Fibroblast of skin of scalp (primary cell): ENCODE measurements at places on chromosomes 1 and 21.

DNA sequence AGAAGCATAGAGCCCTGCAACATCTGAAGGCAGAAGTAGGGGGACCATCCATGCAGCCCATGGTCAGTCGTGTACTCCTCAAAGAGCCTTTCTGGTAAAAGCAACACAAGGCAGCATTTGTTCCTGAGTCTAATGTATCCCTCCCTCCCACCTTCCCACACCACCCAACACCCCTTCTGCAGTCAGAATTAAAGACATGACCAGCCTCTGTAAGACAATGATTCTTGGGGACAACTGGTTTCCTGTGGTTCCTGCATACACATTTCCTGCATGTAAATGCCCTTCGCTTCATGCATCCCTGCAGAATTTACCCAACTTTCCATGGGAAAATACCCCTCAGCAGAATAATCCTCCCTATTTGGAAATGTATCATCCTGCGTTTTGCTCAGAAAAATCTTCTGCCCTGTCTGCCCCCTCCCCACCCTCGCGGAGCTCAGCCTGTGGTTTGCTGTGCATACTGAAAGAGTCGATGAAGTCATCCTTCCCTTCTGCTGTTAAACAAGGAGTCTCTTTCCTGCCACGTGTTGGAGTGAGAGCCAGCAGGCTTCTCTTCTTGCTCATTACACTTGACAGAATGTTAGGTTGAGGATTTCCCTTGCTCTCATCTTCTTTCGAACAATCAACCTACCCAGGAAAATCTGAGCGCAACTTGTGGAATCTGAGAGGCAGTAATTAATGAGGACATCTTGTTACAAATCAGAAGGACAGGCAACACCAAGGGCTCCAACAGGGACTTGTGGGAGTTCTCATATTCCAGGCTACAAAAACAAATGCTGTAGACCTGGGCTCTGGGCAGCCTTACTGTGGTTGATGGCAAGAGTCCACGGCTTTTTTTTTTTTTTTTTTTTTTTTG is 4.7 kb downstream of the TNN start:
- peak; percentile 94 for DNase-seq

- DNase-seq = no peak
Observed at GRCh38 chr1:156509424-156510034, 9.0 kb upstream of the MEF2D start.

- DNase-seq = no peak
Observed at GRCh38 chr1:31409946-31410858, 2.8 kb upstream of the SERINC2 start.

- no peak for DNase-seq
Observed at GRCh38 chr1:40199126-40199525, 37.9 kb downstream of the RLF start.

DNA sequence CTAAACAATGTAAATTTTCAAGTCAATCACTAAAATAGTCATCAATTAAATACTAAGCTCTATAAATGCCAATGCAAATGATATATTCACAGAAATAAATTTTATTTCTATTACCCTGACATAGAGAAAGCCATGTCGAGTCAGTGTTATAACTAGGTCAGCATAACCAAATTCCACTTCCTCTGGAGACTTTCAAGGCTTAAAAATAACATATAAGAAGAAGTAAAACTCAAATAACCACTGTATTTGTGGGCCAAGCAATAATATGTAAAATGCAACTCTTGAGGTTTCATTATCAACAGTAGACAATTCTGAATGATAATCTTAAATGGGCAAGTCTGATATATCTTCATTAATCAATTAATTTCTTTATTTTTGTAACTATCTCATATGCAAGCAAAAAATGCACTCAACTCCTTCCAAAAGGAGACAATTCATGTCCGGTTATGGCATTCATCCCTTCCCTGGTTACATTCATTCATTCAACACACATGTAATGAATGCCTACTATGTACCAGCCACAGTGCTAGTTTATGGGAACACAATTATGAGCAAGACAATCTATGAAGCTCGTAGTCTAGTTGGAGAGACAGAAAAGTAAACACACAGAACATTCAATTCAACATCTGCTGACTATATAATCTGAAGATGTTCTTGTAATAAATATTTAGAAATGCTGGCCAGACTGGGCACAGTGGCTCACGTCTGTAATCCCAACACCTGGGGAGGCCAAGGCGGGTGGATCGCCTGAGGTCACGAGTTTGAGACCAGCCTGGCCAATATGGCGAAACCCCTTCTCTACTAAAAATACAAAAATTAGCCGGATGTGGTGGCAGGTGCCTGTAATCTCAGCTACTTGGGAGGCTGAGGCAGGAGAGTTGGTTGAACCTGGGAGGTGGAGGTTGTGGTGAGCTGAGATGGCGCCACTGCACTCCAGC is 37.1 kb upstream of the CAP1 start:
- no peak for DNase-seq

- no peak for DNase-seq
Observed at GRCh38 chr1:184392067-184392466, 5.2 kb downstream of the C1orf21 start.

DNA sequence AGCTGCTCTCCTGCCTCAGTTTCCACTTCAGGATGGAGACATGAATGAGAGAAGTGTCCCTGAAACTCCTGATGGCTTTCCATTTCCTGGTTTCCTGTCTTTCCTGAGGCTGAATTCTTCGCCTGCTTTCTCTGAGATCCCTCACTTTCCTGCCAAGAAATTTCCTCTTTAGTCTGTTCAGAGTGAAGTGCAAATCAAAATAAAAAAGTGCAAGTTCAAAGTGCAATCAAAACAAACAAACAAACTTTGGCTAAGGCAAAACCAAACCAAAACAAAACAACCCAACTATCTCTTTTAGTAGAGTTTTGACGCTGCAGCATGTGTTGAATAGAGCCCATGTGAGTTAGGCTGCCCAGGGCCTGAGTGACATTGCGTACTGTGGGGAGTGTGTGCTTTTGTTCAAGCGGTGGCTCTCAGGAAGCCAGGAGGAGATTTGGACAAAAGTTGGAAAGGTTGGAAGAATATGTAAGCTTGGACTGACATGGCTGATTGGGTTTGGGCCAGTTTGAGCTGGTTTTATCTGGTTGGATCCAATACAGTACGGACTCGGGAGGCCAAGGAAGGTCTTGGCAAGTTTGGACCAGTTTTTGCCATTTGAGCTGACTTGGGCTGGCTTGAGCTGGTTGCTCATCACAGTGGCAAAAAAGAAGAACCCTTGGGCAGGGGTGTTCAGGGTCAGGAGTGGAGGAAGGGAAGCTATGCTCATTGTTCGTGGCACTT is 61.1 kb upstream of the TINAGL1 start:
- no peak for DNase-seq

DNA sequence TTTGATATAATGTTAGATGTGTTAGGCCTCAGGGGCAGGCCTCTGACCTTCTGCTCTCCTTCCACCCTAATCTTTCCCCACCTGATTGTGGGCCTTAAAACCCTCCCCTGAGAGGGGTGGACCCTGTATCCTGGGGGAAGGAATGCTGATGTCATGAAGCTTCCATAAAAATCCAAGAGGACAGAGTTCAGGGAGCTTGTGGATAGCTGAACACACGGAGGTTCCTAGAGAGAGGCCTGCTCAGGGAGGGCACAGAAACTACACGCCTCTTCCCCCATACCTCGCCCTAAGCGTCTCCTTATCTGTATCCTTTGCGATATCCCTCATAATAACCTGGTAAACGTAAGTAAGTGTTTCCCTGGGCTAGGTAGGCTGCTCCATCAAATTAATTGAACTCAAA is 4.3 kb downstream of the MFN2 start:
- DNase-seq = no peak

GRCh38 chr1:199936441-199936840 is 91.1 kb upstream of the NR5A2 start:
- no peak for DNase-seq

GRCh38 chr1:21326861-21327344 is 36.6 kb upstream of the ECE1 start:
- no peak for DNase-seq

GRCh38 chr1:161427733-161428516 is 60.2 kb upstream of the CFAP126 start:
- peak; percentile 53 for DNase-seq

DNA sequence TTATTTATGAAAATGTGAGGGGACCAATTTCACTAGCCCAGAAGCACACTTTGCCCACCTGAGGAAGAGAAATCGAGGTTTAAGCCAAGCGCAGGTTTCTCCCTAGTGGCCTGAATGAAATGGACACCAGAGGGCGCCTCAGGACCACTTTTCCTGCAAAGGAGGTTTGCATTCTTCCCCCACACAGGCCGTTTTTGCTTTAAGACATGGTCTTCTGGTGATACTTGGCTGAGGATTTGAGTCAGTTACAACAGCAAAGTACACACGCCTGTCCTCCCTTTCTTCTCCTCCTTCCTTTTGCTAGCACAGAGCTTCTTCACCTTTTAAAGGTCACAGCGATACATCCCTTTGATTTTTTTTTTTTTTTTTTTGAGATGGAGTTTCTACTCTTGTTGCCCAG is 5.4 kb downstream of the PLA2G2E start:
- peak; percentile 82 for DNase-seq

DNA sequence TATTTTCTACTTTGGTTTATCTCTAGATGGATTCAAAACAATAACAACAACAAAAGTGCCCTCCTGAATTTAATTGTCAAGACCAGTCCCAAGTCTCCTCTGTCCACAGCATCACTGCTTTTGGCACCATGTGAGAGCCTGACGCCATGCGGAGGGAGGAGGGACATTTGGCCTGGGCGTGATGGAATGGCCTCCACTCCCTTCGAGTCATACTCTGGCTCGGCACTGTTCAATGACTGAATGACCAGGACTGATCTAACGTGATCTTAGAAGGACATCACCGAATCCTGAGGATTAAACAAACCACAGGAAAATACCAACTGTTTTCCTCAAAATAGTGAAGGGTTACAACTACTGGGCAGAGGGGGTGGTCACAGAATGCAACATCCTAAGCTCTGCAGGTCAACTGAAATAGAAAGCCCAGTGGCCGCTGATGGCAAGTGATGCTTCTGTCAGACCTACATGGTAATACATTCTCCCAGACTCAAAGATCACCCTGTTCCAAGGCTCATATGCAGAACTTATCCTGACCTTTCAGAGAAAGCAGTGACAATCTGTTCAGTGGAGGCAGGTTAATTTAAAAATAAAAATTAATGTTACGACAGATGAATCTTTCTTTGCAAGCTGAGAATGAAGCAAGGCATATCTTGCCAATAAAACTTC is 19.1 kb downstream of the SRSF4 start:
- no peak for DNase-seq

- DNase-seq = no peak
Observed at GRCh38 chr1:11563560-11564069, 84.7 kb downstream of the DISP3 start.

GRCh38 chr1:220974431-220974830 is 95.2 kb downstream of the HLX start:
- no peak for DNase-seq

DNA sequence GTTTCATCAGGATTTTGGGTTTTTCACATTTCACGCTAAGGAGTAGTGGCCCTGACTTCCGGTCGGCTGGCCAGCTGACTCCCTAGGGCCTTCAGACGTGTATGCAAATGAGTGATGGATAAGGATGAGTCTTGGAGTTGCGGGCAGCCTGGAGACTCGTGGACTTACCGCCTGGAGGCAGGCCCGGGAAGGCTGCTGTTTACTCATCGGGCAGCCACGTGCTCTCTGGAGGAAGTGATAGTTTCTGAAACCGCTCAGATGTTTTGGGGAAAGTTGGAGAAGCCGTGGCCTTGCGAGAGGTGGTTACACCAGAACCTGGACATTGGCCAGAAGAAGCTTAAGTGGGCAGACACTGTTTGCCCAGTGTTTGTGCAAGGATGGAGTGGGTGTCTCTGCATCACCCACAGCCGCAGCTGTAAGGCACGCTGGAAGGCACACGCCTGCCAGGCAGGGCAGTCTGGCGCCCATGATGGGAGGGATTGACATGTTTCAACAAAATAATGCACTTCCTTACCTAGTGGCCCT is 23.1 kb upstream of the TNFRSF1B start:
- peak; percentile 90 for DNase-seq

DNA sequence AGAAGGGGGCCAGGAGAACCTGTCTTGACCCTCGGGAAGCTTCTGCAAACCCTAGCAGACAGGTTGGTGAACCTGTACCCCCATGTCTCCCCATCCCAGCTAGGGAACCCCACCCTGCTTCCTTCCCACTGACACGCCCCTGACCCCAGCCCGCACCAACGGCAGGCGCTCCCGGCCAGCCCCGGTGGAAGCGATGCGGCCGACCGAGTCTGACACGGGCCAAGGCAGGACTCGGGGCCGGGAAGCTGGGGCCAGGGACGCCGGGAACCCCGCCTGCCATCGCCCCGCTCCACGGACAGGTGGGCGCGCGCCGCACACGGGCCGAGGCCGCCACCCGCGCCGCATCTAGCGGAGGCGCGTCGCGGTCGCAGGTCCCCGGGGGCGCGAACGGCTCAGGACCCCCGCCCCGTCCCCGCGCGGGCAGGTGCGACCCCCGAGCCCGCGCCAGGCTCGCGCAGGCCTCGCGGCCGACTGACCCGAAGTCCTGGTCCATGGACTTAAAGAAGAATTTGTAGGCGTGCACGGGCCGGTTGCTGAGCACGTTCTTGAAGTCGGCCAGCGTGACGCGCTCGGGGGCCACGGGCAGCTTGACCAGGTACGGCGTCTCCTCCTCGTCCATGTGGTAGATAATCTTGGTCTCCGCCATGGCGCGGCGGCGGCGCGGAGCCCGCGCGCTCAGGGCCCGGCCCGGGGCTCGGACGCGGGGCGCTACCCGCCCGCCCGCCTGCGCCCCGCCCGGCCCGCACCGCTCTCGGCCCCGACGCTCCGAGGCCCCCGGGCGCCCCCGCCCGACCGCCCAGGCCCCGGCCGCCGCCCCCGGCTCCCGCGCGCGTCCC is 580 bp downstream of the DVL1 start:
- no peak for DNase-seq

DNA sequence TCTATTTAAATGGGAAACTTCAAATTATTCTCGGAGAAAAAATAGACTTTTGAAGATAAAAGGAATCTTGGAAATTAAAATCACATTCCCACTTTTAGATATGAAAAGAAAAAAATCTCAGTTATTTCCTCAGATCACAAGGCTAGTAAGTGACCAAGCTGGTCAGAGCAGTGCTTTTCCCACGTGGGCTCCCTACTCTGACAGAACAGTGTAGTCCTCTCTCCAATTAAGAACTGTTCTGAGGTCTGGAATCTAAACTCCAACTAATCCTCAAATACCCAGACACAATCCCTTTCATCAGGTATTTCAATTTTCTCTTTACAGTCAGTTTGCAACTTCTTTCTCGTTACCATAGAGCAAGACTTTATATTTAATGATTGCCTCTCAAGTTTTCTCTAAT is 50.6 kb downstream of the RGS21 start:
- no peak for DNase-seq

GRCh38 chr1:67532452-67533216 is 102.4 kb upstream of the SERBP1 start:
- peak; percentile 80 for DNase-seq

GRCh38 chr1:154488922-154489321 is 13.1 kb upstream of the TDRD10 start:
- no peak for DNase-seq

- DNase-seq = peak; percentile 65
Observed at GRCh38 chr1:204065174-204065985, 7.5 kb upstream of the SOX13 start.

GRCh38 chr1:244313346-244313745 is 138.4 kb downstream of the ADSS2 start:
- no peak for DNase-seq

- DNase-seq = peak; percentile 85
Observed at GRCh38 chr1:88985032-88985431, 7.4 kb downstream of the KYAT3 start.

- no peak for DNase-seq
Observed at GRCh38 chr1:59146651-59147358, 150.1 kb upstream of the FGGY start.
